SK-N-MC (cell line): ENCODE measurements at places on chromosomes 1 and 21.
A peak's percentile ranks its signal among the peaks of the same experiment; 100 is the strongest.

- DNase-seq = peak; percentile 84
Observed at GRCh38 chr21:27094184-27094948, 127.5 kb upstream of the ADAMTS5 start.

DNA sequence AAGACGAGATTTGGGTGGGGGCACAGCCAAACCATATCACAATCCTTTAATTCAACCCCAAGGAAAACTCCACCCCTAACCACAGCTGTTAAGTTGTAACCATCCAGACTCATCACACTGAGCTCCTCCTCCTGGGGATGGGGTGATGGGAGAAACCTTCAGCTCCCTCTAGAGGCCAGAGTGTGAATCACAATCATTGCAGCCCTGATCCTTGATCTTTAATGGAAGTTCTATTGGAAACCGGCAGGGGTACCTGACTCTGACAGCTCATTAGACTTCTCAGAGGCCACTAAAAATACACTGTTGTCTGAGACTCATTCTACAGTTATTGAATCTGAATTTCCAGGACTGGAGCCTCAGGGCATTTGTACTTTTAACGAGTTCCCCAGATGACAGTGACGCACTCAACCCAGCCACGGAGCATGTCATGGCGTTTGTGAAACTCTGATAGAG is 127.2 kb downstream of the IGSF21 start:
- peak; percentile 76 for DNase-seq

- no peak for DNase-seq
Observed at GRCh38 chr1:66613187-66613586, 79.2 kb downstream of the SGIP1 start.

GRCh38 chr1:109133002-109133706 is 19.2 kb downstream of the ELAPOR1 start:
- no peak for DNase-seq
